Activated T-helper 2 cell treated with anti-CD3 and anti-CD28 coated beads, Interferon-gamma antibody, Interleukin-2, Interleukin-4, amounts not matched to agents 10 μg/mL and 5 μg/mL and 100 μg/mL, durations not matched to agents 14 hours and 24 hours and 36 hours (primary cell): ENCODE measurements at places on chromosomes 5 and 9. TPM values are rescaled to one million over a fixed set of nuclear protein-coding genes. Genes with fewer than 3 reads are reported as not detected.

- no peak for DNase-seq
- H3K36me3 ChIP-seq, result no peaks in the 10 kb centered on the region
- no peak overlapping the region for H3K4me3 ChIP-seq
- peak overlapping the region; percentile 83 for H3K27ac ChIP-seq
- no peaks in the 10 kb centered on the region for H3K27me3 ChIP-seq
Observed at GRCh38 chr5:65483546-65484346, 2.0 kb upstream of the ADAMTS6 start.

DNA sequence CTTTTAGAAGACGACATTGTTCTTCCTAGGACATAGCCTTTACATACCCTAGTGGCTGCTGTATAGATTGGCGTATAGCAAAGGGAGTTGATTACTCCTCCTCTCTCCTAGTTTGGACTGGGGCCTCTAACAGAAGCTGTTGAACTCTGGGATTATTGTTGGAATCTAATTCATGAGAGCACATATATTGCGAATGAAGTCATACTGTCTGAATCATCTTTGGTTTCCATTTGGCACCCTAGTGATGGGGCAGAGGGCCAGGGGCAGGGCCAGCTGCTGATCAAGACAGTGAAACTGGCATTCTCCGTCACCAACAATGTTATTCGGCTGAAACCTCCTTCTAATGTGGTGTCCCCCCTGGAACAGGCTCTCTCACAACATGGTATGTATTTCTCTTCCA, 40.3 kb downstream of the NUP188 start:
- peaks cover 67% of the 10 kb centered on the region for H3K36me3 ChIP-seq
- H3K27me3 ChIP-seq, result no peaks in the 10 kb centered on the region
- H3K27ac ChIP-seq, result no peak overlapping the region
- no peak for DNase-seq

DNA sequence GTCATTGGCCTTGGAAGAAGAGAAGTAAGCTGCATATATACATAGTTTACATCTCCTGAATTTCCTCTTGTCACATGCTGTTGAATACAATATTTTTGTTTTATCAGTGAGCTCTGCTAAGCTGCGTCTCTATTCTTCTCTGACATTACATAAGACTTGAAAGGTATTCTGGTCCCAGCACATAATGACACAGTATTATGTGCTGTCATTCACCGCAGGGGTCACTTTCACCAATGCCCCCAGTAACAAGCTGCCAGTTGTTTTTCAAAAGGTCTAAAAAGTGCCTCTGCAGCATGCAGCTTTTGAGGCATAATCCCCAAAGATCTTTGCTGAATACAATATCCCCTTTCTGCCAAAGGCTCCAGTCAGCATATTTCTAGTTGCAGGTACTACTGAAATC, 349.0 kb upstream of the FAM174A start:
- H3K27ac ChIP-seq, result no peak overlapping the region
- no peak for DNase-seq
- no peaks in the 10 kb centered on the region for H3K4me1 ChIP-seq
- H3K4me3 ChIP-seq, result no peak overlapping the region

DNA sequence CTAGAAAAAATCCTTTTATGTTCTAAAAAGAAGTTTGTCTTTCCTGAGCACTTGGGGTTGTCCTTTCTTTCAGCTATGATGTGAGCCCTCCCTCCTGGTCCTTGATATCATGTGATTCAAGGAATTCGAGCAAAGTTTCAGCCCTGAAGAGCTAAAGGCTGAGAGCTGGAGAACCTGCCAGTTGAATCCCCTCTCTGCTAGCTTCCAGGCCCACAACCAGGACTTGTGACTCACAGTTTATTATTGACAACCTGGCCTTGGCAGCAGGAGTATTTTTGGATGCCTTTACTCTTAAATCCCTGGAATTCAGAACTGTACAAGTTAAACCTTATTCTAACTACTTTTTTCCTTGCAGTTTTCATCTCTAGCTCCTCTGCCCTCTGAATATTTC, 182.8 kb downstream of the SPOCK1 start:
- H3K4me1 ChIP-seq, result no peaks in the 10 kb centered on the region
- DNase-seq, result no peak
- H3K4me3 ChIP-seq, result no peak overlapping the region
- H3K27ac ChIP-seq, result no peak overlapping the region
- H3K27me3 ChIP-seq, result peaks cover 7% of the 10 kb centered on the region

- no peak overlapping the region for H3K27ac ChIP-seq
- peaks cover 15% of the 10 kb centered on the region for H3K27me3 ChIP-seq
- no peak overlapping the region for H3K4me3 ChIP-seq
- no peak for DNase-seq
Observed at GRCh38 chr9:18976221-18976708, 56.7 kb downstream of the SAXO1 start.

GRCh38 chr5:34709861-34710673, 53.9 kb downstream of the RAI14 start:
- no peak overlapping the region for H3K4me3 ChIP-seq
- H3K4me1 ChIP-seq, result no peaks in the 10 kb centered on the region
- no peak for DNase-seq
- H3K36me3 ChIP-seq, result no peaks in the 10 kb centered on the region

DNA sequence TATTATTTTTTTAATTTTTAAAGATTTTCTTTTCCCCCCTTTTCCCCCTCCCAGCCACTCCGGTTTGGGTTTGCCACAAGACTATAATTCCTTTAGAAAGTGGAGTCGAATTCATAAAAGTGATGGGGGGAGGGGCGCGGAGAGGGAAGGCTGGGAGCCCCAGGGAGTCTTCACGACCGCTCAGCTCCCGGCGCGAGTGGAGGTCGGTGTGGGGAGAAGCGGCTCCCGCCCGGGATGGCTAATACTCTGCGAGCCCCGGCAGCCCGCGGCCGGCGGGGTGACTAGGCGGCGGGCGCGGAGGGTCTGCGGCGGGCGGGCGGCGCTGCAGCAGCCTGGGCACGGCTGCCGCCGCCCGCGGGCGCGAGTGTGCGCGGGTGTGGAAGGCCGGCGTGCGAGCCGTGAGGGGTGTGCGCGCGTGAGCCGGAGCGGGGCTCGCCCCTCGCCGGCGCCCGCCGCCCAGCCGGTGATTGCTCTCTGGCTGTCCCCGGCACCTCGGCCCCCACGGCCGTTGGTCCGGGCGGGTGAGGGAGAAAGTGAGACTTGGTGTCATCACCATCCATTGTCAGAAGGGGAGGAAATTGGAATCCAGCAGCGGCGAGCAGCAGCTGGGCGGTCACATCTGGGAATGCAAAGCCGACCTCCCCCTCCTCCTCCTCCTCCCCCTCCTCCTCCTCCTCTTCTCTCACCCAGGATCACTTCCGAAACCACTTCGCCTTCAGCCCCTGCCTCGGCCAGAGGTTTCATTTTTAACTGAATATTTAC, at the start of gene PARP8:
Gene PARP8 (plus strand): TSS at position 377 of the 762 bp plus-strand sequence. CDS start 459 bp downstream, outside the sequence.
- peak within 1 kb of the TSS; percentile 98 for H3K4me3 ChIP-seq
- peaks cover 39% of the 10 kb centered on the region for H3K4me1 ChIP-seq
- peak within 1 kb of the TSS; percentile 100 for H3K27ac ChIP-seq
- peaks cover 8% of the 10 kb centered on the region for H3K36me3 ChIP-seq
- peak; percentile 33 for DNase-seq

DNA sequence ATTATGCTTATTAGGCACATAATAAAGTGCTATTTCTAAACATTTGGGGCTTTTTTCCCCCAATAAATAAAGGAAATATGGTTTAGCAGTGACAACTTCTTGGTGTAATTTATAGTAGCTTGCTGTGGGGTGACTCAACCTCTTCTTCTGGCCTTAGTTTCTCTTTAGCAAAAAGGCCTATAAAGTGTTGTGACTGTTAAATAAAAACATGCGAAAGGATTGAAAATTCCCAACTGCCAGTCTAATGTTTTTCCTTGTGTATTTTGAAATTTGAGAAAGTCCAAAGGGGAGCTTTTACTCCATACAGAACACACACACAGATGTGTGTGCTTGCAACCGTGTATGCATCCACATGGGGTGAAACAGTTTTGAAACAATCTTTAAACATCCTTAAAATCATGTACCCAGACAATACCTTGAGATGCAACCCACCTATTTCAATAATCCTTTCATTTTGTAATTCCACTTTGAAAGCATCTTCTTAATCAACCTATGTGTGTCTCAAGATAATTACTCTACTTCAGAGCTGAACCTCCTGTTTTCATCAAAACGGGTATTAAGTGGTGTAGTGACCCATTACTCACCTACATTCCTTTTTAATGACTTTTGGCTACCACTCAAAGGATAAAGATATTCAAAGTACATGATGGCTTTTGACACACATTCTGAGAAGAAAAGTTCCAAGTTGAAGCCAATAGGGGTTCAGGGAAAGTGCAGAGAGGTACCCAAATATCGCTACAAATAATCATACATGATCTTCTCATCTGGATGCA, 123.8 kb downstream of the DROSHA start:
- no peak overlapping the region for H3K27ac ChIP-seq
- H3K27me3 ChIP-seq, result no peaks in the 10 kb centered on the region
- H3K36me3 ChIP-seq, result peaks cover 78% of the 10 kb centered on the region
- peaks cover 3% of the 10 kb centered on the region for H3K4me1 ChIP-seq

The PRELID2 gene
- 5.6 and 7.1 TPM in 2 replicates for total RNA-seq

The GABRA1 gene
- not detected in 2 replicates for total RNA-seq

The ALAD gene
- total RNA-seq, result 27.9 and 28.3 TPM in 2 replicates

The TEK gene
- total RNA-seq, result not detected in 2 replicates

The TMEM38B gene
- 11.3 and 13.1 TPM in 2 replicates for total RNA-seq
